ENCODE measurements at places on chromosomes 11 and 22. TPM values are rescaled to one million over a fixed set of nuclear protein-coding genes. Genes with fewer than 3 reads are reported as not detected.

DNA sequence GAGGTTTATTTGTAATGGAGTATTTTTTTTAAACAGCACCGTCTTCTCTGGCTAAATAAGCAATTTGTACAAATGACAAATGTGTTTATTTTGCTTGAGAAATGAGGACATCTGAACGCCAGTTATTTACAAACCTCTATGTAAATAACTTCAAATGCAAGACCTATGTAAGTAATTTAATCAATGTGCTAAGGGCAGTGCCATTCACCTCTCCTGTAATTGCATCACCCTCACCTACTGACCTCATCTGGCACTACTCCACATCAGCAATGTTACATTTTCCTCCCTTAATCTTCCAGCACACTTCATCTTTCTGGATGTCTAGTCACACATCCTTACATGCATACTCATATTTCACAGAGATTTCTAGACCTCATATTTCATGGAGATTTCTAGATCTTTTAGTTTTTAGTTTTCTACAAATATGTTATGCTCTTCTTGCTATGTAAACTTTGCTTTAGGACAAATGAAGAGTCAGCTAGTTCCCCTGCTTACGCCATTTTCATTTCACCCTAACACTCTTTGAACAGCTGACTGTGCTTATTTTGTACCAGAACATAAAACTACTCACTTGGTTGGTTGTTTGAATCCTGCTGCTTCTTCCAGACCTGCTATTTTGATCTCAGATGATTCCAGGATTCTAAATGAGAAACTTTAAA is 238.6 kb downstream of the GRM5 start:
- H3K27me3 ChIP-seq: no peaks in the 10 kb centered on the region
- DNase-seq: no peak
- H3K36me3 ChIP-seq: no peaks in the 10 kb centered on the region
- H3K4me3 ChIP-seq: no peak overlapping the region
- no peaks in the 10 kb centered on the region for H3K4me1 ChIP-seq

DNA sequence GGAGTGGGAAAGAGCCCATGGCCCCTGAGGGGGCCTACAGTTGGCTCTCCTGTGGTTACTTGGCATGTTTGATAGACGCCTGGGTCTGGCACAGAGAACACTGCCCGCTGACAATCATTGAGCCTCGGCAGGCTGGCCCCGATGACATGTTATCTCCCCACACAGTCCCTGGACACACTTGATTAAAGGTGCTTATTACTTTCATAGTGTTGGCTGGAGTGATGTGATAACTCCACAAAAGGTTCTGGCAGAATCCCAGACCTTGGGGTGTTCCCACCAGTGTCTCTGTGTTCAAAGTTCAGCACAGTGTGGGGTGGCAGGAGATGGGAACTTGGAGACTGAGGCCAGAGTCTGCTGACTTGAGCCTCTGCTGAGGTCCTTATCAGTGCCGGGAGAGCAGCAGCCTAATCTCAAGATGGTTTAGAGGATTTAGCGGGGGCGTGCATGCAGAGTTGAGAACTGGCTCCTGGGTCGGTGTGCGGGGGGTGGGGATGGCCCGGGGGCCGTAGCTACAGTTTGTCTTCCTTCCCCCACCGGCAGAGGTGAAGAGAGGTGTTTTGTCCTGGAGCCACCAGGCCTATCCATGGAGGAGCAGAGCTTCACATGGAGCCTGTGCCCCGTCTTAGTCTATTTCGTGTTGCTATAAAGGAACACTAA is 22.5 kb downstream of the PARVB start:
- no peak overlapping the region for H3K27ac ChIP-seq
- H3K4me3 ChIP-seq: no peak overlapping the region
- no peaks in the 10 kb centered on the region for H3K36me3 ChIP-seq
- peaks cover 23% of the 10 kb centered on the region for H3K4me1 ChIP-seq
- no peaks in the 10 kb centered on the region for H3K27me3 ChIP-seq
- no peak for DNase-seq

DNA sequence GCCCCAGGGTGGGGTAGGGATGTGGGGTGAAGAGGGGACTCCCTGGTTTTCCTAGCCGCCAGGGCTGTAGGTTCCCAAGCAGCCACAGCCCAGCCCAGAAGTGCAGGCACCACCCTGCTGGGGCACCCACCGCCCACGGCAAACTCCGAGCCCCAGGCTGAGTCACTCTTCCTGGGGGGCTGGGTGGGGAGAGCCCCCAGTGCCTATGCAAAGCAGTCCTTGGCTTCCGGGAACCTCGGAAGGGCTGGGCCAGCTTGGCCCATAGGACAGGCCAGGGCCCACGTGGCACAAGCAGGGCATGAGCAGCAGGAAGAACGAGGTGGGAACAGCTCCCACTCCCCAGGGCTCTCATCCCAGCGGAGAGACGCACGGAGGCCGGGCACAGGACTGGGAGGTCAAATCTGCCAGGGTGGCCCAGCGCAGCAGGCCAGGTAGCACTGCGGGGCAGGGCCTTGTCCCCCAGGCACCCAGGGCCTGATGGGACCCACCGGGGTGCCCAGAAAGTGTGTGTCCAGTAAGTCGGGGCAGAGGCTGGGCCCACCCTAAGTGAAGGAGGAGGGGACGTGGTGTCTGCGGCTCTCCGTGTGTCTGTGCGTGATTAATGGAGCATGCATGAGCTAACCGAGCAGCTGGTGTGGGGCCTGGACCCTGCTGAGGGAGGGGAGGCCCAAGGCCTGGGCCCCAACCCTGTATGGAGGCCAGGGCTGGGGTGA is 4.6 kb upstream of the IL17REL start:
- H3K4me3 ChIP-seq: no peak overlapping the region
- H3K36me3 ChIP-seq: no peaks in the 10 kb centered on the region

DNA sequence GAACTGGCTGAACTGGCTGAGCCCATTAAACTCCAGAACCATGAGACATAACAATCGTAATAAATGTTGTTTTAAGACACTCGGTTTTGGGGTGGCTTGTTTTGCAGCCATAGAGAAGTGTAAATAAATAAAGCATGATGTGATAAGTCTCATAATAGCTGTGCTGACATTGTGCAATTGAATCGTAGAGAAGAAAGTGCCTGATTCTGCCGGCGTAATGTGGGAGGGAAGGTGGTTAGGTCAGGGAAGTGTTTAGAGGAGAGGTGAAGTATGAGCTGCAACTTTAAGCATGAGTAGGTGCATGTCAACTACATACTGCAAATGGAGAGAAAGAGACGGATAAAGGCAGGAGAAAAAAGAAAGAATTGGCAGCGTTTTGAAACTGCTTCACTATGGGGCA is 217.1 kb downstream of the BLID start:
- H3K4me3 ChIP-seq: no peak overlapping the region
- no peaks in the 10 kb centered on the region for H3K36me3 ChIP-seq
- no peak overlapping the region for H3K27ac ChIP-seq
- H3K27me3 ChIP-seq: no peaks in the 10 kb centered on the region

DNA sequence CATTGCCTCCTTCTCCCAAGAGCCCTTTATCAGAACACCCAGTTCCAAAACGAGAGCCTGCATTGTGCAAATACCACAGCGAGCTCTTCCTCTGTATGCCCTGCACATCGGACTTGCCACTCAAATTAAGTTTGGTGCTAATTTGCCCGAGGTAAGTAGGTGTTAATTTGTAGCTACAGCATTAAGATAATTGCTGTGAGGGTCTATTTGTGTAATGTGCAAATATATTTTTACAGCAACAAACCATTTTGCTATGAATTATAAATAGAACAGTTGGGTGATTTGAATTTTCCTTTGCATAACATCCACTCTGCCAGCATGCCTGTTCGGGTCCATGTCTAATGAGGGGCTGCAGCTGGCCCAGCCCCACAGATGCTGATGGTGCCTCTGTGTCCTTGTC is 8.1 kb downstream of the ARHGAP8 start:
- H3K36me3 ChIP-seq: no peaks in the 10 kb centered on the region
- no peak for DNase-seq
- H3K27ac ChIP-seq: no peak overlapping the region
- no peaks in the 10 kb centered on the region for H3K27me3 ChIP-seq

DNA sequence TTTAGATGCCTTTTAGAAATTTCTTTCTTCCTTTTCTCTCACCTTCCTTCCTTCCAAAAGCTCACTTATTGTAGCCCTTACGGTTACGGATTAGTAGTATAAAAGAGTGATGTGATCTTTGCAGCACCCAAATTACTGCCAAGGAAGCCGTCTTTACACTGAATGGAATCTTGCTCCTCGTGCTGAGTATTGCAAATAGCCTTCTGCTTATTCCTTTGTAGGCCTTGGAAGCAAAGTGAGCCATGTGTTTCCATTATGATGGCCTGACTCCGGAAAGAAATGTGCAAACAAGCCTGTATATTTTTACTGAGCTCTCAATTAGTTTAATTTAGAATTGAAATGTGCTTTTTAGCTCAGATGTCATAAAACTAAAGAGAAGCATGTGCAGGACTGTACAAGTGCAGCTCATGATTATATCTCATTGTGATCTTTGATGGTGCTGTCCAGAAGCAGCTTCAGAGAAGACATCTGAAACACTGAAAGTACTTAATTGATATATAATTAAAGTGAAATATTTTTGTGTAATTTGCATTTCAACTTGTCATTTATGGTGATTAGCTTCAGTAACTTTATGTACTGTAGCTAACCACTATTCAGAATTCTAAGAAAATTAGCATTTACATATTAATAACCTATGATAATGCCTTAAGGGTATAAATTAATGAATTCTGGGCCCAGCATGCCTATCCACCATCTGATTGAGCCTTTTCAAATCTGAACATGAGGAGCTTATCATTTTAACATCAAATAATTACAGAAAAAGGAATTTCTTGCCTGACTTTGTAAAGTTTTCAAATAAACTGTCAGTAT is 129.3 kb downstream of the GRIA4 start:
- no peaks in the 10 kb centered on the region for H3K27me3 ChIP-seq
- H3K27ac ChIP-seq: no peak overlapping the region
- no peaks in the 10 kb centered on the region for H3K4me1 ChIP-seq

- no peak for DNase-seq
- no peak overlapping the region for H3K4me3 ChIP-seq
- no peaks in the 10 kb centered on the region for H3K36me3 ChIP-seq
- no peaks in the 10 kb centered on the region for H3K27me3 ChIP-seq
- no peak overlapping the region for H3K27ac ChIP-seq
Observed at GRCh38 chr11:120666121-120666639, 154.6 kb downstream of the GRIK4 start.

GRCh38 chr11:36073411-36074203 is 129.7 kb downstream of the LDLRAD3 start:
- no peak overlapping the region for H3K27ac ChIP-seq
- peak; percentile 87 for DNase-seq

- peak overlapping the region; percentile 89 for H3K27ac ChIP-seq
- DNase-seq: peak; percentile 91
- H3K4me1 ChIP-seq: peaks cover 27% of the 10 kb centered on the region
Observed at GRCh38 chr22:30291058-30291892, 2.0 kb upstream of the CASTOR1 start.

GRCh38 chr22:27873472-27873871 is 45.6 kb downstream of the PITPNB start:
- H3K27ac ChIP-seq: no peak overlapping the region
- peaks cover 19% of the 10 kb centered on the region for H3K36me3 ChIP-seq
- no peak overlapping the region for H3K4me3 ChIP-seq
- H3K4me1 ChIP-seq: no peaks in the 10 kb centered on the region

DNA sequence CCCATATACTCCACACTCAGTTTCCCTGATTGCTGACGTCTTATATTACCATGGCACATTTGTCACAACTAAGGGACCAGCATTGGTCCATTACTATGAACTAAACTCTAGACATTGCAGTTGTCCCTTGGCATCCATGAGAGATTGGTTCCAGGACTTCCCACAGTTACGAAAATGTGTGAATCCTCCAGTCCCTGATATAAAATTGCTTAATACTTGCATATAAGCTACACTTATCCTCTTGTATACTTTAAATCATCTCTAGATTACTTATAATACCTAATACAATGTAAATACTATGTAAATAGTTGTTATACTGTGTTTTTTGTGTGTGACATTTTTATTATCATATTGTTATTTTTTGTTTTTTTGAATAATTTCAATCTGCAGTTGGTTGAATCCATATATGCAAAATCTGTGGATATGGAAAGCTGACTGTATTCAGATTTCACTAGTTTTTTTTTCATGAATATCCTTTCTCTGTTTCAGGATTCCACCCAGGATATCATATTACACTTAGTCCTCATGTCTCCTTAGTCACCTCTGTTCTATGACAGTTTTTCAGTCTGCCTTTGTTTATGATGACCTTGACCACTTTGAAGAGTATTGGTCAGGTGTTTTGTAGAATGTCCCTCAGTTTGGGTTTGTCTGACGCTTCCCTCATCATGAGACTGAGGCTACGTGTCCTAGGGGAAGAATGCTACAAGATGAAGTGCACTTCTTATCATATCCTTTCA is 55.3 kb downstream of the INSC start:
- H3K4me1 ChIP-seq: no peaks in the 10 kb centered on the region
- no peak overlapping the region for H3K27ac ChIP-seq
- H3K27me3 ChIP-seq: no peaks in the 10 kb centered on the region
- H3K36me3 ChIP-seq: no peaks in the 10 kb centered on the region
- DNase-seq: no peak

DNA sequence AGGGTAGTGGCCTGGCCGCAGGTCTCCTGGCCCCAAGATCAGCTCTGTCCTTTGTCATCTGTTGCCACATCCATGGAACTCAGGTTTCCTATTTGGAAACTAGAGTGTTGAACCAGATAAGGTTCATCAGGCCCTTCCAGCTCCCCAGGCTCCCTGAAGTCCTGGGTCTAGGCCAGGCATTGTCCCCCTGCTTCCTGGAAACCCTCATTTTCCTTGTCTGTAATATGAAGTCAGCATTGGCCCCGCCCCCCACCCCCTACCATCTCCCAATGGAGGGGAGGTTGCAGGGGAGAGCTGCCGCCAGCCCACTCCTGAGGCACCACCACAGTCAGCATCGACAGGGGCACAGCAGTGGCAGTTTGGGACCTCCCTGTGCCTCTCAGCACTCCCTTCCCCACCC is 9.0 kb upstream of the MS4A10 start:
- no peaks in the 10 kb centered on the region for H3K36me3 ChIP-seq
- no peak for DNase-seq
- no peak overlapping the region for H3K27ac ChIP-seq
- H3K27me3 ChIP-seq: no peaks in the 10 kb centered on the region

DNA sequence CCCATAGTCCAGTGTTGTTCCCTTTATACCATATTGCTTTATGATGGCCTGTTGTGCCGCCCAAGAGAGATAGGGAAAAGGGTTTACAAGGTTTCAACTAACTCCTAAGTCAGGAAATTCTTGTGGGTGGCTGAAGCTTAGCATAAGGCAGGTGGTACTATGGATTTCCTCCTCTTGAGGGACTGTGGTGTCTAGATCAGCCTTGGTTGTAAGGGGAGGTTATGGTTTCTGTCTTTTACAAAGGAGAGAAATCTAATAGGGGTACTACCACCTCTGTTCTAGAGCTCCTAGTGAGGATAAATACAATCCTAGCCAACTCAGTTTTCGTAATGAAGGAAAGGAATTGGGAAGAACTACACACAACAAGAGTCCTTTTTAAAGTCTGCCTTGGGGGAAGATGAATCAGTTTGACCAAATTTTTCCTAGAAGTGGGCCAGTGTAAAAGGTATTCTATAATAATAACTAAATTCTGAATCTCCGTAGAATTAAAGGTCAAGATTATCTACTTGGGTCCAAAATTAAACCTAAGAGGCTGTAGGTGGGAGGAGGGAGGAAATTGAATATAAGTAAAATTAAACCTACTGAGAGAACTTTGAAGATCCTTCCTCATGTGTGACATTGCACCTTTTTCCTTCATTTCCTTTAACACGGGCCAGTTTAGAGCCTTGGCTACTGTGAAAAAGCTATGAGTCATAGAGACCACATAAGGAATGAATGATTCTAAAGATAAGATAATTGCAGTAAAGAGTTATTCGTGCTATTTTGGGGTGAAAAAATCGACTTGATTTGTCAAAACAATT is 17.2 kb downstream of the DLAT start:
- no peaks in the 10 kb centered on the region for H3K27me3 ChIP-seq
- H3K4me1 ChIP-seq: no peaks in the 10 kb centered on the region
- no peak overlapping the region for H3K4me3 ChIP-seq
- H3K36me3 ChIP-seq: peaks cover 27% of the 10 kb centered on the region

The DDIAS gene
- 2.8 TPM for total RNA-seq

The OR56A3 gene
- total RNA-seq: not detected

Measured in lung (tissue), 17 donors.